ENCODE measurements at places on chromosomes 1 and 21.

GRCh38 chr1:200873671-200874397 lies 1.1 kb downstream of the GPR25 start:
- no peak for DNase-seq

DNA sequence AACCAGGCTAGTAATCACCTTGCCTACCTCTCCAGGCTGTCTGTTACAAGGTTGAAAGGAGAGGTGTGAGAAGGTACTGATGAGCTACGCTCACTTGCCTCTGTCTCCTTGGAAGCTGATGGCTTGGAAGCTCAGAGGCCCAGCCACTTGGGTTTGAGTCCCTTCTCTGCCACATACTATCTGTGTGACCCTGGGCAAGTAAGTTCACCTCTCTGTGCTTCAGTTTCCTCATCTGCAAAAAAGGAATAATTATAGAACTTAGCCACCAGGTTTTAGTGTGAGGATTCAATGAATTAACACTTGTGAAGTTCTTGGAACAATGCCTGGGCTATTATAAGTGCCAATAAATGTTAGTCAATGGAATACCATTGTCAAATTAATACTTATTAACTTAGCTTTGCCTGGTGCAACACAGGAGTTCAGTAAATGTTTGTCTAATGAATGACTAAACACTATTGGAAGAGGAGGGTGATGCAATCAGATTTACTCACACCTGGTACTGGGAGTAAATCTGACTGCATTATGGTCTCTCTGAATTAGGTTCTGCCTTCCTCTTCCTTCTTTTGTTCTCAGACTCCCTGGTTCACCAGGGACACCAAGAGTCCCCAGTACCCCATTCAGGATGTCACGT lies 55.5 kb downstream of the TRABD2B start:
- DNase-seq, result no peak

DNA sequence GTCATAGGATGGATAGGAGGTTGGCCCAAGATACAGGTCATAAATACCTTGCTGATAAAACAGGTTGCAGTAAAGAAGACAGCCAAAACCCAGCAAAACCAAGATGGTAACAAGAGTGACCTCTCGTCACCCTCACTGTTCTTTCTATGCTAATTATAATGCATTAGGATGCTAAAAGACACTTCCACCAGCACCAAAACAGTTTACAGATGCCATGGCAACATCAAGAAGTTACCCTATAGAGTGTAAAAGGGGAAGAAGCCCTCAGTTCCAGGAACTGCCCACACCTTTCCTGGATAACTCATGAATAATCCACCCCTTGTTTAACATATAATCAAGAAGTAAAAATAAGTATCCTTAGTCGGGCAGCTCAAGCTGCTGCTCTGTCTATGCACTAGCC lies 671.9 kb downstream of the PTPRC start:
- DNase-seq, result no peak

DNA sequence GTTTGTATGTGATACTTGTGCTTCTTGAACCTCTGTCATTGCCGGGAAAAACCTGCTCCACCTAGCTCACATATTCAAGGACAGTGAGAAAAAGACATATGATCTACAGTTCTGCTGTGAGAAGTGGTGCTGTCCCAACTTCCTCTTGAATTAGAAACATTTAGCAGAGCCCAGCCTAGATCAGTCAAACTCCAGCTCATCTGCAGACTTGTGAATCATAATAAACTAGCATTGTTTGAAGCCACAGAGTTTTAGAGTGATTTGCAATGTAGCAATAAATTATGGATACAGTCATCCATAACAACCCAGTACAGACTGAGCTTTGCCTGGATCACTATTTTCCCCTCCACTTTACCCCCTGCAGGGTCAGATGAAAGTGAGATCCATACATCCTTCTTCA lies 497.8 kb downstream of the PLA2G4A start:
- DNase-seq, result no peak

- no peak for DNase-seq
Measured at GRCh38 chr1:5444396-5444795, 547.8 kb downstream of the NPHP4 start.

GRCh38 chr1:222424826-222425225 lies 123.1 kb downstream of the HHIPL2 start:
- DNase-seq, result no peak

- DNase-seq, result no peak
Measured at GRCh38 chr1:219665089-219665488, 52.2 kb upstream of the ZC3H11B start.

- DNase-seq, result no peak
Measured at GRCh38 chr21:38930066-38930465, 124.3 kb downstream of the ETS2 start.

DNA sequence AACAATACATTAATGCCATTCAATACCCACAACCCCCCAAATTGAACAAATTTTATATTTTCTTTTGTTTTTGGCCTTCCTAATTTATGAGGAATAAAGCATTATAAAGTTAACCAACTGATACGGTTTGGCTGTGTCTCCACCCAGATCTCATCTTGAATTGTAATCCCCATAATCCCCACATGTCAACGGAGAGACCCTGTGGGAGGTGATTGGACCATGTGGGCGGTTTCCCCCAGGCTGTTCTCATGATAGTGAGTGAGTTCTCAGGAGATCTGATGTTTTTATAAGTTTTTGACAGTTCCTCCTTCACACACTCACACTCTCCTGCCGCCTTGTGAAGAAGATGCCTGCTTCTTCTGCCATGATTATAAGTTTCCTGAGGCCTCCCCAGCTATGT lies 6.4 kb upstream of the MCOLN3 start:
- no peak for DNase-seq

DNA sequence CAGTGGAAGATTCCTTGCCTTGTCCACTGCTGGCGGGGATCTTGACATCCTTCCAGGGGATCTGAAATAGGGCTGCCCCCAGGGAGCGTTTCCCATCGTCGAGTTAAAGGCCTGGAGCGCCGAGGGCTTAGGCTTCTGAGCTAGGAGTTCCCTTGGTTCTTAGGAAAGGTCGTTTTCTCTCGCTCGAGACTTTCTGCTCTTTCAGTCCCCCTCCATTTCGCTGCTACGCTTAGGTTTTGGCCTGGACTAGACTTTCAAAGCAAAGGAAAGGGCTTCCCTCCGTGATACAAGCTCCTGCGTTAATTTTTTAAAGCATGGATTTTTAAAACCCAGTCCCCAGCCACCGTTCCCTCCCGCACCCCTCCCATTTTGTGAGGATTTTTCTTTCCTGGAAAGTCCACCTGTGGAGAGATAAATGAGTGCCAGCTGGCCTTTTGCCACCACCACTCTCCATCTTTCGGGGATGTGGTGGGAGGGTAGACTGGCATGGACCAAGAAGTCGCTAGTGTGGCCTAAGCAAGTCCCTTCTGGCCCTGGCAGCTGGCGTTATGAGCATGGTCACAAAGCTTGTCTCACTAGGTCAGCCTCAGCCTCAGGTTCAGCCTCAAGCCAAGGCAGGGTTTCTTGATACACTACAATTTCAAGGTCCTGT lies 9.2 kb downstream of the NR5A2 start:
- DNase-seq, result no peak

GRCh38 chr1:30798389-30799232 lies 41.0 kb upstream of the LAPTM5 start:
- no peak for DNase-seq

- no peak for DNase-seq
Measured at GRCh38 chr21:17786851-17787181, 32.3 kb downstream of the C21orf91 start.

DNA sequence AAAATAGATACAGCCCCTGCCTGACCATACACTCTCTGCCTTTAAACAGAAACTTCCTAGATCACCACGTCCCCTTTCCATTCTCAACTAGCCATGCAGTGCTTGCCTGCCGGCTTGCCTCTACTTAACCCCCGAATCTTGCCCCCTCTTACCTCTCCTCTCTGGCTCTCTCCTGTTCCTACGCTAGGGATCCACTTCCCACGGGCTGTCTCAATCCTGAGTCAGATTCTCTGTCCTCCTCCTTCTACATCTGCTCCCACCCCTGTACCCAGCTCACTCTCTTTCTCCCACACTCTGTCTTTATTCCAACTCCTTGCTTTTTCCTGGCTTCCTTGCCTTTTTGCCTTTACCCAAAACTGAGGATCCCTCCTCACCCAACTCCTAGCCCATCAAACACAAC lies 29.3 kb downstream of the ATF3 start:
- no peak for DNase-seq
